ENCODE measurements at places on chromosomes 7 and 10.

DNA sequence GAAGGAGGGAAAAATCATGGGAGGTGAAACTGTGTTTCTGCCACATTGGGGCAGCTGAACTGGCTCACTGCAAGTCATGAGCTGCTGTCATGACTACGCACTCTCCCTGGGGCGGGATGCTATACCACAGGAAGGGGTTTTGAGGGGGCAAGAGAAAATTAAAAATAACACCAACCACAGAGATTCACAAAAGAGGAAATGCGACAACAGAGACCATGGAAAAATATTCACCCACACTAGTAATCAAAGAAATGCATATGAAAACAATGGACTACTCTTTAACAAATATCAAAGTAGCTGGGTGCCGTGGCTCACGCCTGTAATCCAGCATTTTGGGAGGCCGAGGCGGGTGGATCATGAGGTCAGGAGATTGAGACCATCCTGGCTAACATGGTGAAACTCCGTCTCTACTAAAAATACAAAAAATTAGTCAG, 65.2 kb upstream of the TM9SF3 start:
- peak; percentile 54 for DNase-seq

- DNase-seq: no peak
These were observed 114.3 kb downstream of the FAM53B start for GRCh38 chr10:124629842-124630241.

DNA sequence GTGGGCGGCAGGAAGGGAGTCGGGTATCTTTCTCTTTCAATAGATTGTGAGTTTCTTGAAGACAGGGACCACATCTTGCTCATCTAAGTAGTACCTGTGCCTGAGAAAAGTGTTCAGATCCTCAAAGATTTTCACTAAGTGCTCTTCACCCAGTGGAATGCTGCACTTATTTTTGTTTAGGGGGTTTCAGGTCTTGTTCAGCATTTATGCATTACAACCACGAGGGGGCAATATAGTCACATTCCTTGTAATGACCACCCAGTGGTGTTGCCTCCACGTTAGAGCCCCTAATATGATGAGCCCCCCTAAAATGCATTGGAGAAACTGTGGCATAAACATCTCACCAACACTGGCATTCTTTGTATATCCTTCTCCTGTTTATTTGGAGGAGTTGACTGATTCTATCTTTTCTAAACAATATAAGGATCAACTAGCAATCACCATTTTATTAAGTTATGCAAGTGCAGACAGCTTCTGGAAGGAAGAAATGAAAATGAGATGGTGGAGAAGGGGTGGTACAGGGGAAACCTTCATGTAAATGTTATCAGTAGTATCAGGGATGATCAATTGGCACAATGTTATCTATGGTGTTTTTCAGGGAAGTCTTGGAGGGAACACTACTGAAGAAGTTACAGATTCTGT, 3.1 kb upstream of the PAPSS2 start:
- no peak for DNase-seq

- DNase-seq: no peak
These were observed 45.2 kb downstream of the RNF133 start for GRCh38 chr7:122653685-122654084.

- DNase-seq: no peak
These were observed 79.3 kb upstream of the OIT3 start for GRCh38 chr10:72814099-72814790.

- DNase-seq: no peak
These were observed 2.8 kb downstream of the STK32C start for GRCh38 chr10:132304756-132305509.

GRCh38 chr7:37673523-37673922, 10.0 kb upstream of the GPR141 start:
- DNase-seq: no peak

DNA sequence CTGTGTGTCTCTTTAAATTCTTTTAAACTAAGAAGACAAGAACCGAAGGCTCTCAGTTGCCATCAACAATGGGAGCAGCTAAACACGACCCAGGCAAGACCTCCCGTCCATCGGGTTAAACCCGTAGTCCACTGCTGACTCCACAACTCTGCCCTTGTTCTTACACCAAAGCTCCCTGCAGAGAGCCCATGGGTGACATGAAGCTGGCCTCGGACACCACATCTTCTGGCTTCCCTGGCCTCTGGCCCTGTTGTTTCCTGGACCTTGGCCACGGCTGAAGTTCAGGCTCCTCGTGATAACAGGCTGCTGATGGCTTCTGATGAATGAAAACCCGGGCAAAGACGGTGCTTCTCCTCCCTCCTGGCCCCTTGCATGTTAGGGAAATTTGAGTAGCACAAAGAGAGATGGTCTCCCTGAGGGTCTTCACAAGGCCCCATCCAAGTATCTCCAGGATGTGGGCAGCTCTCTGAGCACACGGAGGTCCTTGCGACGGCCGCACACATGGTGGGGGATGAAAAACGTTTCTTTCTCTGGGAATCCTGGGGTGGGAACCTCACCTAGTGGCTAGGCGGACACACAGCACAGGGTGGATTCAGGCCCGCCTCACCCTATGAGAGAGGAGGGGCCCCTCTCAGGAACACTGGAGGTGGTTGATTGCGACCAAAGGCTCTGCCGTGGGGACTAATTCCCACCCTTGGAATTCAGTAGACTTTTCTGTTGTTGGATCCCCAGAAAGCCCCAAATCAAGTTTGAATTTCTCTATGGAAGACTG, 271.1 kb downstream of the ADARB2 start:
- no peak for DNase-seq

- DNase-seq: no peak
These were observed 3.8 kb downstream of the POLM start for GRCh38 chr7:44078521-44078920.

- DNase-seq: no peak
These were observed 764.4 kb downstream of the LRMDA start for GRCh38 chr10:76195654-76196390.
